ENCODE measurements at places on chromosomes 6 and 20.
A peak's percentile ranks its signal among the peaks of the same experiment; 100 is the strongest.

- DNase-seq = no peak
Observed at GRCh38 chr20:13683833-13684232, 45.1 kb upstream of the TASP1 start.

GRCh38 chr20:64003960-64004725 is 23.2 kb downstream of the PRPF6 start:
- no peak for DNase-seq

GRCh38 chr6:117464700-117465099 is 17.8 kb upstream of the DCBLD1 start:
- no peak for DNase-seq

DNA sequence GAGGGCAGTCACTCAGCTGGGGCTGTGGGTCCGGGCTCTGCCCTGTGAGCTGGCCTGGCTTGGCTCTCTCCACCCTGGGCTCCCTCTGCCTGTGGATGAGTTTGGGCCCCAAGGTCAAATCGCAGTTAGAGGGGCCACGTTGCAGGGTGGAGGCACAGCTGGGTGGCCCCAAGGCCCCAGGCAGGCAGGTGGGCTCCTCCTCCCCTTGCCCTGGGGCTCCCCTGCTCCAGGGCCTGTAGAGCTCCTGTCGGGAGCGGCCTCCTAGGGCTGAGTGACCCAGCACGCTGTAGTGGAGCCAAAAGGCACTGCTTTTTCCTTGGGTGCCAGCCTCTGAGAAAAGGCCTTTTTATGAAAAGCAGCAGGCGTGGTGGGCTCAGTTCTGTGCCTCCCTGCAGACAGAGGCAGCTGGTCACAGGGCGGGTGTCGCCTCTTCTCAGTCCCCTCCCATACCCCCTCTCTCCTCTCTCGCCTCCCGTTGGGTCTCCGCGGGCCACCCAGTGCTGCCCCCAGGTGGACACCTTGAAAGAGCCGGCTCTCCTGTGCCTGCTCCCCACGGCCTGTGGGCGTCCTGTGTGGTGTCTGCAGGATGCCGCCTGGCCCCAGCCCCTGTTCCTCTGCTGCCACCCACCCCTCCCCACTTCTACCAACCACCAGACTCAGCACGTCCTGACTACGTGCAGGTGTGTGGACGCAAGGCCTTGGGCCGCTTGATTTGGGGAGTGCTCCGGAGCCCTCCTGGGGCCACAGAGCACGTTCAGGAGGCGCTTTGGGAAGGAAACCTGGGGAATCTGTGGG is 13.2 kb downstream of the SS18L1 start:
- DNase-seq = peak; percentile 55

GRCh38 chr6:163630572-163630971 is 216.1 kb downstream of the QKI start:
- no peak for DNase-seq

DNA sequence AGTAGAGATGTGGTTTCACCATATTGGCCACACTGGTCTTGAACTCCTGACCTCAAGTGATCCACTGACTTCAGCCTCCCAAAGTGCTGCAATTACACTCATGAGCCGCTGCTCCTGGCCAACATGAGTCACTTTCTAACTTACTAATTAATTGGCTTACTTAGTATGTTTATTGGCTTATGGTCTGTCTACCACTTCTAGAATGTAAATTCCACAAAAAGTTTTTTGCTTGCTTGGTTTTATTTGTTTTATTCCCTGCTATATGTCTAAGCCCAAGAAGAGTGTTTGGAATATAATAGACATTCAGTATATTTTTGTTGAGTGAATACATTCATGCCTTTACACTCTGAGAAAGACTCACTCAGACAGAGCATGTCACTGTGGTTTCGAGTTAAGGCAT is 86.0 kb downstream of the SAMD3 start:
- no peak for DNase-seq

DNA sequence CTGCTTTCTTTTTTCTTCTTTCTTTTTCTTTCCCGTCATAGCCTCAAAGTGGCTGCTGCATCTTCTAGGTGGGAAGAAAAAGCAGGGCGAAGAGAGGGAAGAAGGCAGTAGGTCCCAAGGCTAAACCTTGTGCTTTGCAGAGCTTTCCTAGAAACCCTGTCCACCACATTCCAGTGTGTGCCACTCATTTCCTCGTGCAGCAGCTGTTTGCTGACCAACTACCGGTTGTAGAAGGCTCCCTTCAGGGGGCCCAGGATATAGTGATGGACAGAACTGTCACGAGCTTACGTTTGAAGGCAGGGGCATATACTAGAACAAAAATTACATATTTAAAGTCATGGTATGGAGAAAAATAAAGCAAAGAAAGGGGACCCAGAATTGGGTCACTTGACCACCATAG is 103.0 kb downstream of the SASH1 start:
- no peak for DNase-seq

- no peak for DNase-seq
Observed at GRCh38 chr20:32536851-32537656, 48.1 kb downstream of the NOL4L start.

GRCh38 chr20:24131684-24132083 is 143.1 kb upstream of the GGTLC1 start:
- no peak for DNase-seq

GRCh38 chr6:133004304-133004884 is 190.0 kb downstream of the RPS12 start:
- no peak for DNase-seq

- no peak for DNase-seq
Observed at GRCh38 chr6:148593130-148593812, 153.6 kb upstream of the UST start.

- DNase-seq = no peak
Observed at GRCh38 chr6:136117081-136117480, 133.0 kb downstream of the MTFR2 start.

DNA sequence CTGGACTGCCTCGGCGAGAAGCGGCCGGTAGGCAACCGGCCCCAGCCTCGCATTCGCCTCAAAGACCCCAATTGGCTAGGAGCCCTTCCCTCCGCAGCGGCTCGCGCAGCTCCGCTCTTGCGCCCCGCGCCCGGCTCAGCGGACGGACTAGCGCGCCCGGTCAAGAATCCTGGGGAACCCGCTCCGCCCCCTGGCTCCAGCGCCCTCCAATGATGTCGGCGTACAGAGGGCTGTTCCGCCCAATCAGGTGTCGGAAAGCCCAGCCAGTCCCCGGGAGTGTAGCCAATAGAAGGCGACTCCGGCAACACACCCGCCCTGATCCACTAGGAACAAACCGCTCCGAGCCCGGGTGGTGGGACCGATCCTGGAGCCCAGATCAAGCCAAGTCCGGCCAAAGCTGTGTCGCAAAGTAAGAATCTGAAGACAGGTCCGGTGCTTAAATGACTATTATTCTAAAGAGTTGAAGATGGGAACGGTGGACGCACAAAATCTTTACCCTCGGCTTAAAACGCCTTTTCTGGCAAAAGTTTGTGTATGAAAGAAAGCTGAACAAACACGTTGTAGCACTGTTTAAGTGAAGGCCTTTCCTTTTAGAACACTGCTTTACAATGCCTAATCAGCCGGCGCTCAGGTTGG is 132.2 kb downstream of the OGFRL1 start:
- peak; percentile 4 for DNase-seq

DNA sequence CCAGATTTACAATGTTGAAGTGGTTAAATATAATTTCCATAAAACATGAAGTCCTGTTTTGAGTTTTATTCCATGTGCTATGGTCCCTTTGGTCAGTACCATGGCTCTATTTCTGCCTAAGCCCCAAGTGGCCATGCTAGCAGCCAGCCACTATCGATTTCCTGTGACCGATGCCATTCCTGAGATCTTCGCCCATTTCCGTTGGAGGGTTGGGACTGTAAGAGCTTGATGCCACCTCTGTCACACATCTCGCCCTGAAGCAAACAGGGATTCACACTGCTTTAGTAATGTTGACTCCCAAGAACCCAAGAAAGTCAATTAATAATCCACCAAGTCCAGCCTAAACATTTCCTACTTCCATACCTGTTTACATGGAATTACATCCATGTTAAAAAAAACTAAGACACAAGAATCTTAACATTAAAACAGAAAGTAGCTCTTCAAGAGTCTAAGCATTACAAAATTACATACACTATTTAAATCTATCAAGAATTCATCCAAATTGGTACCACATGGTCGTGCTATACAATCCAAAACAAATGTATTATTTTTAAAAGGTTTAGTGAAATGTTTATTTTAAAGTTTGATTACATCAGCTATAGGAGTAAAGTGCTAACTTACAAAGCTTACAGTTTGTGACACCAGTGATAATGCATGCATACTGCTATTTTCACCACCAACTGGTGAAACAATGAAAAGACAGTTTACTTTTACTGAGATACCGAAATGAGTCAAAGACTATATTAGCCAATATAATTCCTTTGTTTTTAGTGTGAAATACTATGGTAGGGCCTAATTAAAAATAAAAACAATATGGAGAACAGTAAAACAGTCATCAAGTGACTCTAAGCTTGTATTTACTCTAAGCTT is 2.5 kb downstream of the RBM39 start:
- DNase-seq = no peak

GRCh38 chr6:16925461-16925860 is 164.2 kb upstream of the ATXN1 start:
- DNase-seq = no peak

- DNase-seq = no peak
Observed at GRCh38 chr6:155351273-155352129, 37.2 kb upstream of the TFB1M start.

GRCh38 chr20:19944772-19945459 is 72.2 kb upstream of the NAA20 start:
- no peak for DNase-seq
